Foreskin keratinocyte (primary cell): ENCODE measurements at places on chromosomes 4 and X. TPM values are rescaled to one million over a fixed set of nuclear protein-coding genes. Genes with fewer than 3 reads are reported as not detected.

Gene CXCR3
- total RNA-seq, result not detected in 2 replicates

Gene PROM1
- total RNA-seq, result not detected in 2 replicates

Gene ITIH6
- not detected in 2 replicates for total RNA-seq

Gene NSG1
- 20.2 and 28.1 TPM in 2 replicates for total RNA-seq

Gene TMEM154
- 102 and 118 TPM in 2 replicates for total RNA-seq

Gene EFNB1
- total RNA-seq, result 186 and 223 TPM in 2 replicates

Gene GPRASP2
- total RNA-seq, result 9.1 and 9.9 TPM in 2 replicates

DNA sequence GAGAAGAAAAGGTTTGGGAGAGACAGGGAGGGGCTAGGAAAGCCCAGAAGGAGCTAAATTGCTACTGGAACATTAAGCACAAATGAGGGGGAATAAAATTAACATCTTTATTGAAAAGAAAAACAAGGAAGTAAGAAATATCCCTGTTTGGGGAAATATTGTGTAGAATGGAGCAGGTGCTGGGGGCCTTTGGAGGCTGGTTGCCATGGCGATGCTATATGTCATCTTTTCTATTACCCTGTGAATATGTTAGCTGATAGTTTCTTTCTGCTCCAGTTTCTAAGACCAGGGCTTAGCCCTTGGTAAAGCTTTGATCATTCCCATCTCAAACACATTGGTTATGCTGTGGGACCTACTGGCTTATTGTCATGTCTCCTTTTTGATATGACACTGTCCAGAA, 28.7 kb downstream of the TMEM31 start:
- DNase-seq, result no peak

GRCh38 chr4:110950731-110951130, 327.9 kb upstream of the PITX2 start:
- DNase-seq, result no peak

DNA sequence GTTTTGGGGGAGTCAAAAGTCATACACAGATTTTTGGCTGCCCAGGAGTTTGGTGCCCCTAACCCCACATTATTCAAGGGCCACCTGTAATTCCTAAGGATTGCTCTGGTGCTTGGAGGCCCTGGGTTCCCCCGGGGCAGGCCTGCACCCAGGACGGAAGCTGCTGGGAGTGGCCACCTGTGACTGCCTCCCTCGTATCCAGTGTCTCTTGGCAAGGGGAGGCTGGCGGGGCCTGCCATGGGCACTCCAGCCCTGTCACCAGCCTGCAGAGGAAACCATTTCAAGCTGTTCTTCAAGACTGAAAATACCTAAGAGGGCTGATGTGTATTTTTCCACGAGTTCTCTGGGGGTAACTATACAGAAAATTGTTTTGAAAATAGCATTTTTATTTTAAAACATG, 24.5 kb upstream of the GPR78 start:
- no peak for DNase-seq

- DNase-seq, result peak; percentile 68
Observed at GRCh38 chr4:10098780-10099160, 17.8 kb downstream of the WDR1 start.

DNA sequence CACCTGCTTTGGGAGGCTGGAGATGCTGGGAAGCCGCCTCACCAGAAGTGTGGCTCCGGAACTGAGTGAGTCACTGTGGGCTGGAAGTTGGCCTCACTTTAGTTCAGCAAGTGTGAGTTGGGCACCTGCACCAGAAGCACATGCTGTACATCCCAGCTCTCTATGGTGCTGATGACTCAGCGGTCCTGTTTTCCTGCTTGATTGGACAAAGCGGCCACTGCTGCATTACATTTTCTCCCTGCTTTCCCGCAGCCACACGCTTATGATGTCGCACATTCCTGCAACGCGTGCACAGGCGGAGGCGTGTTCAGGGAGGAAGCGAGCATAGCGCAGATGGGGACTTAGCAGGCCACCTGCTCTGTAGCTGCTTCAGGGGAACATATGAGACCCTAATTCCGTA, 26.7 kb upstream of the CLDN34 start:
- DNase-seq, result peak; percentile 65

- DNase-seq, result peak; percentile 94
Observed at GRCh38 chr4:1907848-1908525, 36.8 kb downstream of the NSD2 start.

DNA sequence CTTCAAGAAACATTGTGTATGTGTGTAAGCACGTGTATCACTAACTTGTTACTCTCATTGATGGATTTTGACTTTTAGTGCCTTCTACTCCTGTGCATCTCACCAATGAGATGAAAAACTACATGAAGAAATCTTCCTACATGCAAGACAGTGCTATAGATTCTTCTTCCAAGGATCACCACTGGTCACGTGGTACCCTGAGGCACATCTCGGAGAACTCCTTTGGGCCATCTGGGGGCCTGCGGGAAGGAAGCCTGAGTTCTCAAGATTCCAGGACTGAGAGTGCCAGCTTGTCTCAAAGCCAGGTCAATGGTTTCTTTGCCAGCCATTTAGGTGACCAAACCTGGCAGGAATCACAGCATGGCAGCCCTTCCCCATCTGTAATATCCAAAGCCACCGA, 86.5 kb downstream of the SLC10A6 start:
- DNase-seq, result no peak

GRCh38 chrX:124035657-124036056, 74.2 kb downstream of the STAG2 start:
- DNase-seq, result no peak

DNA sequence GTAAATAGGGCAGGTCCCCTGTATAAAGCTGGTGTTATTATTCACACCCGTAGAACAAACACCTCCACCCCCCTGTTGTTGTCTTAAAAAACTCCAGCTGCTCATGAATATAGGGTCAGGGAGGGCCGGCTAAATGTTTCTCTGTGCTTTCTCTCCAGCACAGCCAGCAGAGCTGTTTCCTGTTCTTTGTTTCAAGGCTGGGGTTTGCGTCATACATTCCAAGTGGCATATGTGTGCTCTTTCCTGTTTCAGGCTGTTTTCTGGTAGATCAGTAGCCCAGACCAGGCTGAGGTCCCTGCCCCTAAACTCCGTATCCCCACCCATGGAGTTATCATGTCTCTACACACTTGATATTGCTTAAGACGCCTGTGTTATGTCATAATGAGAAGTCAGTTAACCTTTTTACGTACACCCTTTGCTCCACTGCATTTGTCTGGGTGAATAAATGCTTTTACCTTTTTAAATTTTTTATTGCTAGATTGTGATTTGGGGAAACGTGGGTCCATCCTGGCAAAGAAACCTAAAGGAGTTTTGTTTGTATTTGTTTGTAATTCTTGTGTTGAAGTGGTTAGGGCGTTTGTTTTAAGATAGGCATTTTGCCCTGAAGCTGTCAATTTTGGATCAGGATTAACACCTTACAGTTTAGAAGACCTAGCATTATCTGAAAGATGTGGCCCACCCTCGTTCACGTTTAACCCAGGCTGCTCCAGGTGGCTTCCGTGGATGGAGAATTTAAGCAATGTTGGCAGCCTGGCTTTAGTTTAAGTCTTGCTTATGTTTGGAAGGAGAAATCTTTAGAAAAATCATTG, 3.3 kb downstream of the KLF3 start:
- DNase-seq, result peak; percentile 100

GRCh38 chrX:13198056-13198761, 121.6 kb downstream of the ATXN3L start:
- no peak for DNase-seq

- peak; percentile 72 for DNase-seq
Observed at GRCh38 chr4:39045827-39046221, 13.6 kb upstream of the TMEM156 start.
